ENCODE measurements at places on chromosomes 16 and 17.

- DNase-seq, result no peak
Observed at GRCh38 chr16:24051125-24051524, 205.0 kb upstream of the CACNG3 start.

DNA sequence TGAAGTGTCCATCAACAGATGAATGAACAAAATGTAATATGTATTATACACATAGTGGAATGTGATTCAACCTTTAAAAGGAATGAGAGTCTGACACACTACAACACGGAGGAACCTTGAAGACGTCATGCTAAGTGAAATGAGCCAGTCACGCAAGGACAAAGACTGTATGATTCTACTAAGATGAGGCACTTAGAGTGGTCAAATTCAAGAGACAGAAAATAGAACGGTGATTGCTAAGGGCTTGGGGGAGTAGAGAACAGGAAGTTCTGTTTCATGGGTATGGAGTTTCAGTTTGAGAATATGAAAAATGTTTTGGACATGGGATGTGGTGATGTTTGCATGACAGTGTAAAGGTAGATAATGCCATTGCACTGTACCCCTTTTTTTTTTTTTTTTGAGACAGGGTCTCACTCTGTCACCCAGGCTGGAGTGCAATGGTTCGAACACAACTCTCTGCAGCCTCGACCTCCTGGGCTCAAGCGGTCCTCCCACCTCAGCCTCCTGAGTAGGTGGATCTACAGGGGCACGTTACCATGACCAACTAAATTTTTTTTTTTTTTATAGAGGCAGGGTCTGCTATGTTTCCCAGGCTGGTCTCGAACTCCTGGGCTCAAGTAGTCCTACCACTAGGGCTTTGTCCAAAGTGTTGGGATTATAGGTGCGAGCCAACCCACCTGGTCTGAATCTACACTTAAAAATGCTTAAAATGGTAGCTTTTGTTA lies 2.9 kb upstream of the CCDC102A start:
- DNase-seq, result peak; percentile 38

GRCh38 chr17:52790359-52790955 lies 631.9 kb upstream of the CA10 start:
- no peak for DNase-seq

DNA sequence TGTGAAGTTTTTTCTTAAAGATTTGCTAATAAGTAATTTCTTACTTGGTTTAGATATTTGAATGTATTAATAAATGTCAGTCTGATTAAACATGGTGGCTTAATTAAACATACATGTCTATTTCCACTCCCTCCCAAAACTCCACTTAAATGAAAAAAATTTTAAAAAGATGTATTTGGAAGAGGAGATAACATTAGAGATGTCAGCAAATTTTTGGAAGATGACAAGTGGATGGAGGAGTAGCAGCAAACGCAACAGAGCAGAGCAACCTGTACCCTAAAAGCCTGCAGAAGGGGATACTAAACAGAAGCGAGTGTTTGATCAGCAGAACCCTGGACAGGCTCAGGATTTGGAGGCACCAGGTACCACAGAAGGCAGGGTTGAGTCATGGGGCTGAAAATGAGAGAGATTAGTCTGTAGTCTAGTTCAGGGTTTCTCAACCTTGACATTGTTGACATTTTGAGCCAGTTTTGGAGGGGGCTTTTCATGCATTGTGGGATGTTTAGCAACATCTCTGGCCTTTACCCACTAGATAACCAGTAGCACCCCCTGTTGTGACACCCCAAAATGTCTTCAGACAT lies 17.8 kb downstream of the LUC7L3 start:
- no peak for DNase-seq

DNA sequence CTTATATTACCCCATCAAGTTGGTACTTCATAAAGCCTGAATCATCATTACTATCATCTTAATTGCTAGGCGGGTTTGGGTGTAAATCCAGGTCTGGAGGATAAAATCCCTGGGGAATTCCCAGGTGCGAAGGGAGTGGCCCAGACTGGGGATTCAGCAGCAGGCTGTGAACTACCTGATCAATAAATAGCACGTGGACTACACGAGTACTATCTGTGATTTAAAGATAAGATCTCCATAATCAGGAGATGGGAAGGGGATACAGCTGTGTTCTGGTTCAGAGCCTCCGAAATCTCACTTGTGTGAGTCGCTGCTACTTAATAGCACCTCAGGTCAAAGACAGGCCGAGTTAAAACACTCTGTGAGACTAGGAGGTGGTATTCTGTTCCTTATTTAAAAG lies 512.6 kb upstream of the ZFHX3 start:
- DNase-seq, result no peak

GRCh38 chr16:81473558-81473957 lies 28.9 kb downstream of the CMIP start:
- DNase-seq, result no peak

DNA sequence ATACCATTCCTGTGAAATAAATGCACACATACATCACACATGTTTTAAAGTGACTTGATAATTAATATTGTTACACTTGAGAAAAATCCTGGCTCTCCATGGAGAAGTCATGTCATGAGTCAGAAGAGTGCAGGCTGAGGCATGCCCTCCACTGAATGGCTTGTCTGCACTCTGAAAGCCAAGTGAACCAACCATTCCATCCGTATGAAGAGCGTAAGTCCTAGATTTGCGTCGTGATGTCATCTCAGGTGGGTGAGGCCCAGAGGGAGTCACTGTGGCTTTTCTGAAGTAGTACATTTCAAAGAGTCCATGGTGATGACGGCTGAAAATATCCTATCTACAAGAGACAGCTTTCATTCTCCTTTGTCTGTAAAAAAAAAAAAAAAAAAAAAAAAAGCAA lies 83.5 kb upstream of the IRX5 start:
- no peak for DNase-seq

- no peak for DNase-seq
Observed at GRCh38 chr17:43717913-43718312, 40.7 kb downstream of the SOST start.

DNA sequence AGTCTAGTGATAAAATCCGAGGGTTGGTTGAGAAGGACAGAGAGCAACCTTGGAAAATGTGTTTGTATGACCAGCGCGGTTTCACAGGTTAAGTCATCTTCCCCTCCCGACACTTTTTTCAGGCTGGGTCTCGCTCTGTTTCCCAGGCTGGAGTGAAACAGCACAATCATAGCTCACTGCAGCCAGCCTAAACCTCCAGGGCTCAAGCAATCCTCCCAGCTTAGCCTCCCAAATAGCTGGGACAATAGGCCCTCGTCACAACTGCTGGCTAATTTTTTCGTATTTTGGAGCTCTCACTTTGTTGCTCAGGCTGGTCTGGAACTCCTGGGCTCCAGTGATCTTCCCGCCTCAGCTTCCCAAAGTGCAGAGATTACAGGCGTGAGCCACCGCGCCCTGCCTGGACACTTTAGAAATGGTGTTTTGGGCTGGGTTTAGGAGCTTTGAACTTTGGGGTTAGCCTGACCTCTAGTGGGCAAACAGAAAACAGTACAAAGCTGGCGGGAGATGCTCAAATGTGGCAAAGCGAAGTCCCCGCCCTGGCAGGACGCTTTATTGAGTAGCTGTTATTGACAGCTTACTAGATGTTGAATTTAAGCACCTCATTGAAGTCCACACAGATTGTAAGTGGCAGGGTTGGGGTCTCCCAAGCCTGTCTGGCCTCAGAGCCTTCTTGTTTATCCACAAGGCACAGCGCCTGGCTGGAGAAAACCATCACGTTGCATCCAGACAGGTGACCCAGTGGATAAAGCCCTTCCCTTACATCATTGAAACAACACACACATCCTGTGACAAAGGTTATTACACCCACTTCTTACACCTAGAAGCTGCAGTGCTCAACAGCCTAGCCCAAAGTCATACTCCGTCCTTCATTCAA lies 34.7 kb upstream of the RBBP6 start:
- DNase-seq, result peak; percentile 67

- peak; percentile 4 for DNase-seq
Observed at GRCh38 chr16:57893559-57894389, 77.2 kb downstream of the CNGB1 start.

- DNase-seq, result no peak
Observed at GRCh38 chr16:85419503-85420408, 193.4 kb upstream of the GSE1 start.

GRCh38 chr17:69235338-69236058 lies 6.9 kb upstream of the ABCA10 start:
- peak; percentile 54 for DNase-seq

DNA sequence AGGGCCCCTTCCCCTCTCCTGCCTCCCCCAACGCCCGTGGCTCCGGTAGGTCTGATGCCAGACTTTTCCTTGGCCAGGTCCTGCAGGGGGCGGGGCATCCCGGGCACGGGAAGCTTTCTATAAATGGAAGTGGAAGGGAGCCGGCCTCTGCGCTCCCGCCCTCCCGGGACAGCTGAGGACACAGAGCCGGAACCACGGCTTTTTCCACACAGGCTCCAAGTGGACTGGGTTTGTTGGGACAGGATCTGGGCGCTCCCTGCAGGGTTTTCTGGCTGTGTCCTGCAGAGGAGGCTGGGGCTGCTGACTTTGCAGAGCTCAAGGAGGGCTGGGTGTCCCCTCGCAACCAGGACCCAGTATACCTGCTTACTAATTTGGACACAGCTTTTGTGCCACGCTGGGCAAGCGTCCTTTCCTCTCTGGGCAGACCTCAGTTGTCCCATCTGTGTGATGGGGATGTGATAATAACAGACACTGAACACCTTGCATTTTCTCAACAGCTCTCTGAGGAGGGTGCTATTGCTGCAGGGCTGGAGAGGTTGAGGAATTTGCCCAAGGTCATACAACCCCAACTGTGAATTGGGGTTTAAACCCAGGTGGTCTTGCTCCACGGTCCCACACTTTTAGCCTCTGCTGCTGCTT lies 1.8 kb downstream of the TNS4 start:
- no peak for DNase-seq

DNA sequence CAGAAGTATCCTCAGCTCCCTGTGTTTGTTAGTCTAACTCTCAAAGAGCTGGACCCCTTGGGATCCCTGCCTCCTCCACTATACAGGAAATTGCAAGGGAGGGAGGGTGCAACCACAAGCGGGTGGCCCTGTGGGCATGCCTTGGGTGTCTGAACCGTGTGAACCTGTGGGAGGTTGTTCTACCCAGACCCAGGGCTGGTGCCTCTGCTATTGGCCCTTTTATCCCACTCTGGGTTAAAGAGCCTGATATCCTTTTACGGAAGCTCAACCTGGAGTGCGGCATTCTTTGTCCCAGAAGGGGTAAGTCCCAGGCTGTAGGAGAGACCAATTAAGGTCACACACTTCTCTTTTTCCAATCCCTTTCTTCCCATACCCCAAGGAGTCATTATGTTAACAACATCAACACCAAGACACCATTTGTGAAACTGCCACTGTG lies 53.4 kb downstream of the ARSG start:
- DNase-seq, result peak; percentile 38

DNA sequence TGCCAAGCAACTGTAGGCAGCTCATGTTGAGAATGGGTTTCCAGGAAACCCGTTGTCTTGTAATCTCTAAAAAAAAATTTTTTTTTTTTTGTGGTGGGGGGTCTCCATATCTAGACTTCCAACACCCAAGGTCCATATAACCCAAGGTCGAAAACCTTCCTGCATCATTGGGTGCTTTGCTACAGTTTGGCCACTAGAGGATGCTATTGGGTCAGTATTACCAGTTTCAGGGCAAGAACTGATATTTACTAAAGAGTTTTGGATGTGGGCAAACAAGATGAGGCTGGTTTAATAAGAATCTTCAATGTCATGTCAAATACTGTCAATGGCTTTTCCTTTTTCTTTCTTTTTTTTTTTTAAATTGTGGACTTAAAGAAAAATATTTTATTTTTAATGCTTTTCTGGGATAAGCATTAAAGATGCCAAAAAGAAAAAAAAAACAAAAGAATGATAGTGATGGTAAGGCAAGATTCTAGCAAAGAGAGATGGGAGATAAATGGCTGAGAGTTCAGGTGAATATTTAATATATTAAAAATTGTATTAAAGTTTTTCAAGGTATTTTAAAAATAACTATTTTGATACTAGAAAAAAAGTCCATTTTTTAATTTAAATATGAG lies 62.2 kb downstream of the DHRS7C start:
- peak; percentile 28 for DNase-seq

GRCh38 chr17:81722184-81723120 lies 10.4 kb downstream of the SLC25A10 start:
- no peak for DNase-seq

DNA sequence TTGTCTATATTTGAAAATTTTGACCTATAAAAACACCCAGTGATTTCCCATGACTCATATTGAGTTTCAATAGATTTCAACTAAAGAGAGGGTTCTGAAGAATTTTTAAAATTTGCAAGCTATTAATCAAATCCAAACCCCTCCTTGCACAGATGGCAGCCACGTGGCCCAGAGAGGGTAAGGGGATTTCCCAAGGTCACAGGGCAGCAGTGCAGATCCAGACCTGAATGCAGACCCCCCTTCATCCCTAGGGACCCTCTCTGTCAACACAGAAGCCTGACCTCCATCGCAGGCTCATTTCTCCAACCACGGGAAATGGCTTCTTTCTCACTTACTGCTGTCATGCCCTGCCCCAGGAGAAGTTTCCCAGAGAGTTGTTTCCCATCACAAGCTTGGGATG lies 24.7 kb upstream of the CES5A start:
- no peak for DNase-seq

GRCh38 chr17:35519439-35519838 lies 18.0 kb downstream of the SLFN12L start:
- DNase-seq, result peak; percentile 32

GRCh38 chr16:59148056-59148768 lies 414.1 kb upstream of the GOT2 start:
- no peak for DNase-seq

- no peak for DNase-seq
Observed at GRCh38 chr17:40343219-40344119, 21.1 kb downstream of the GJD3 start.

DNA sequence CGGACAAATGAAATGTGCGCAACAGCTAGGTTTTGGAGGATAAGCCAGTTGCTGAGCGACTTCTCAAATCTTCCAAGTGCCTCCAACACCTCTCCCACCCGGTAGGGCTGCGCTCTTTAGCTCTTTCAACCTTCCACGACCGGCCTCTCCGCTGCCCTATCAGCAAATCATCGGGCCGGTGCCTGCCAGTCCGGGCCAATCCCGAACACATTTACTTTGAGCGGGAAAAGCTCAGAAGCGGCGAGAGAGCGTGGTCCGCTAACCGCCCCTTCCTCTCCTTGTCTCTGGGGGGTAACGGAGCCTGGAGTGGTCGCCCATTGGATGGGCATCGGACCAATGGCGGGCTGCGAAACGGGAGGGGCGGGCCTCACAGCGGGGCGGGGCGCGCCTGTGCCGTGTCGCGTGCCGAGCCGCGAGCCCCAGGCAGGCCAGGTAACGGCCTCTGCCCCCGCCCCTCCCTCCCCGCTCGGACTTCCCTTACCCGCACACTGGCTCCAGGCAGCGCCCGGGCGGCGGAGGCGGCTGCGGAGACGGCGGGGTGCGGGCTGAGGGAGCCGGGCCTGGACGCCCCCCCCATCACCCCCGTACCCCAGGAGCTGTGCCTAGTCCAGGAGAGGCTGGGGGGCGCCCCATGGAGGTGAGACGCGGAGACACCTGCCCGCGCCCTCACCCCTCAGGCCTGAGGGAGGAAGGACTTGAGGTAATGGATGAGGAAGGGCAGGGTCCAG lies at the start of gene MEIOC:
Gene MEIOC (plus strand): TSS at position 486 of the 728 bp plus-strand sequence. CDS start 146 bp downstream, at position 632.
- peak; percentile 2 for DNase-seq

Data from CD4-positive, alpha-beta T cell treated with Interleukin-15 for 4 hours (primary cell).